Aorta (tissue), 5 donors: ENCODE measurements at places on chromosomes 16 and 17.

DNA sequence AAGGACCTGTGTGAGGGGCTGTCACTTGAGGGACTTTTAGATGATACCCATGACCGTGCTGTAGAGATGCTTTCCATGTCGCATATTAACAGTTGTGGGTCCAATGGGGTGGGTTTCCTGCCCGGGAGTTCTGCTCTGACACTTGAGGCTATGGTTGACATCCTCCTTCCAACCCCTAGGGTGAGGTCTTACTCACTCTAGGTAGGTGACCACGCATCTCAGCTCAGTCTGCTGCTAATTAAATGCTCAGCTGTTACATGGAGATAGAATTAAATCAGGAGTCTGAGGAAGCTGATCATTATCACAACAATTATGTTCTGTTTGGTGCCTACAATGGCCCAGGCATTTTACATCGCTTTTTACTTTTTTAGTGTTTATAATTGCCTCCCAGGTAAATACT is 40.2 kb downstream of the OSBPL7 start:
- no peak for DNase-seq

- DNase-seq: no peak
These were observed 7.2 kb downstream of the USP7 start for GRCh38 chr16:8956265-8957062.

GRCh38 chr17:50589095-50589705 is 28.7 kb downstream of the CACNA1G start:
- DNase-seq: no peak

- no peak for DNase-seq
These were observed 20.5 kb downstream of the PLCD3 start for GRCh38 chr17:45111850-45112249.

GRCh38 chr17:68238871-68239253 is 9.0 kb upstream of the AMZ2 start:
- no peak for DNase-seq

DNA sequence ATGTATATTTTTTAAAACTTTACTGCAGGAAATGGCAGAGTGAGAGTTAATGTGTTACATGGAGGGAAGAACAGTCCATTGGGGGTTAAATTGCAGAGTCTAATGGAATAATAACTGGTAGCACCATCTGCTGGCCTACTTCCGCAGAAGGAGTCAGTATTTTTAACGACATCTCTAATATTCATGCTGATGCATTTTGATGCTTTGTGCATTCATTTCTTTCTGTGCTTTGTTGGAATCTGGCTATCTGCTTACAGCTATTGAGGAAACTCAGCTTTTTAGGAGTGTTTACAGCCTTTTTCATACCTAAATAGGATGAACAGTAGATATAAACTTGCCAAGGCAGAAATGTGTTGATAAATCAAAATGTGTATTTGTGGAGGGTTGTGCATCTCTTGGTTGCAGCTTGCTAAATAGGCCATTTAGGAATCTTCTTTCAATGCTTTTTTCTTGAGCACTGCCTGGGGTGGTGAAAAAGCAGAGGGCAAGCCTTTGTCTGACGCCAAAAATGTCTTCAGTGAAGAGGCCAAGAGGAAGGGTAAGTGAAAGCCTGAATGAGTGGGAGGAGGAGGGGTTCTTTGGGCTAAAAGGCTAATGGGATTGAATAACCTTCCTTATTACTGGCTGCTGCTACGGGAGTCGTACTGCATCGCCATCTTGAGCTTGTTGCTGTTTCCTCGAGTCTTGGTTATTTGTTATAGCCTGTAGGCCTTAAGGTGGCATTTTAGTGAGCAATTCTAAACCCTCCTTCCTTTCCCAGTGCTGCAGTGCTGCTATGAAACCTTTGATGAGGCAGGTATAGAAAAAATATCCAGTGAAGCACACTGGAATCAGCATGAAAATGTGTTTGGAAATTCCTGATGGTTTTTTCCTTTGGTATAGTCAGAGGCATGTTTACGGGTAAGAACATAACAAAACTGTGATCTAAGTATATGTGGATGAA is 153.3 kb downstream of the CHD9 start:
- DNase-seq: no peak

- peak; percentile 84 for DNase-seq
These were observed 62.9 kb downstream of the ADCY9 start for GRCh38 chr16:4053301-4053845.

- DNase-seq: no peak
These were observed 439 bp upstream of the TMEM231 start for GRCh38 chr16:75556431-75556950.

- no peak for DNase-seq
These were observed at the start of gene PABPN1L for GRCh38 chr16:88866151-88866920. PABPN1L (minus strand) TSS chr16:88866660; CDS start chr16:88866606, 54 bp downstream.

DNA sequence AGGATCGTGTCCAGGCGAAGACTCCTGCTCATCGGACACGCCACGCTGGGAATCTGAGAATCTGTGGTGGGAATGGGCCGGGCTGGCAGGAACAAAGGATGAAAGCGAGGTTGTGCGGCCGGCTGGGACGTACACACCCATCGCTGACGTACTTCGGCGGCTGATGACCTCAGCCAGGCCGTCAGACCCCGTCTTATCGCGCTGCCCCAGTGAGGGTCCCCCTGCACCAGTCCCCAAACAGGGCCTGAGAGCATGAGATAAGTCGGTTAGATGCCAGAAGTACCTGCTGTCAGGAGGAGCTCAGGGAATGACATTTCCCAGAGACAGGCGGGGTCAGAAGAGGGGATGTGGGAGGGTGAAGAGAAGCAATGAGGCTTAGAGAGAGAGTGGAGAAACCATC is 16.0 kb upstream of the SP6 start:
- no peak for DNase-seq

DNA sequence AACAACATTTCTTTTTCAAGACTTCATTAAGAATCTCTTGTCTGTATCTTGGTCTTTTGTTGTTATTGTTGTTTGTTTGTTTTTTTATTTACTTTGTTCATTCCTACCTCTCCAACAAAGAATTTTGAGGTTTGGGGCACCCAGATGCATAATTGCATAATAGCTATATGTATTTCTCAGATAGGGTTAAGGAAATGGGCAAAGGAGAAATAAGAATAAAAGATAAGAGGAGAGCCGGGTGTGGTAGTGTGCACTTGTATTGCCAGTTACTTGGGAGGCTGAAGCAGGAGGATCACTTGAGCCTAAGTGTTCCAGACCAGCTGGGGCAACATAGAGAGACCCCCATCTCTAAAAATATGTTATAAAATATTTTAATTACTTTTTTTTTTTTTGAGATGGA is 30.5 kb downstream of the CDH1 start:
- no peak for DNase-seq
